ENCODE measurements at places on chromosomes 7 and 10.

DNA sequence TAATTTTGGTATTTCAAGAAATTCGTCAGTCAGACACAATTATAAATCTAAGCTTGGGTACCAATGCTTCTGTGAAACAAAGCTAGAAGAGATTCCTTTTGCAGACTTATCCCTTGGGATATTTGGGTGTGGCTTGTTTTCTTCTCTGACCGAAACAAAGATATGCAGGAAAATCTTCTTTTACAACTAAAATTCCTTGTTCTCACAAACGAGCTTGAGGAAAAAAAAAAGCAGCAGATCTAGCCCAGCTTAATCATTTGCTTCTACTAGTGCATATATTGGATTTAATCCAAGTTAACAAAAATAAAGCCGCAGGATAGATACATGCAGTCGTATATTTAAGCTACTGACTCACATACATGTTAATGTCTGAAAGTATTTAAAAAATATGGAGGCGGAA, 104.2 kb downstream of the PRTFDC1 start:
- DNase-seq, result no peak

- no peak for DNase-seq
Observed at GRCh38 chr10:120806081-120806480, 45.1 kb upstream of the WDR11 start.

GRCh38 chr10:24947304-24948097, 4.9 kb downstream of the PRTFDC1 start:
- no peak for DNase-seq

GRCh38 chr10:62036186-62037081, 134.9 kb downstream of the ARID5B start:
- DNase-seq, result no peak

DNA sequence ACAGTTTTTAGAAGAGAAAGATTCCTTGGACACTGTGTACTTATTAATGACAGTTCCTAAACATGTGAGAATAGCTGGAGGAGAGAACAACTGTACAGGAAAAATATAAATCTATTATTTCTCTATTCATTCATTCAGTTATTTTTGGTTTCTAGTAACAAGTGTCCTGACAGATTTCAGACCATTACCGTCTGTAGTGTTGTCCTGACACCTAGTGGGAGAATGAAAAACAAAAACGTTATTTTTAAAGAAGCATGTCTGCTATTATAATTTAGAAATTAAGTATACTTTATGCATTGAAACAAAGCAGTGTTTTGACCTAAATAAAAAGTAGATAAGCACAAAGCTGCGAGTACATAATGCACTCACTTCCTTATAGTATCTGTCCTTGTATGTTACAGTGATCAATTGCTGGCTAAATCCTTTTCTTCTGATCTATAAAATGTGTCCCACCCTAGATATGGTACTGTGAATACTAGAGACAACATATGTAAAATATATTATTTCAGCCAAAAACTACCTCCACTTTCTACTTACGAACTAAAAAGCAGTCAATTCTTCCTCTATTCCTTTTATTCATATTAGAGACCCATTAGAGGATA, 575.6 kb downstream of the ARL4A start:
- DNase-seq, result no peak
